ENCODE measurements at places on chromosomes 7 and 10.

DNA sequence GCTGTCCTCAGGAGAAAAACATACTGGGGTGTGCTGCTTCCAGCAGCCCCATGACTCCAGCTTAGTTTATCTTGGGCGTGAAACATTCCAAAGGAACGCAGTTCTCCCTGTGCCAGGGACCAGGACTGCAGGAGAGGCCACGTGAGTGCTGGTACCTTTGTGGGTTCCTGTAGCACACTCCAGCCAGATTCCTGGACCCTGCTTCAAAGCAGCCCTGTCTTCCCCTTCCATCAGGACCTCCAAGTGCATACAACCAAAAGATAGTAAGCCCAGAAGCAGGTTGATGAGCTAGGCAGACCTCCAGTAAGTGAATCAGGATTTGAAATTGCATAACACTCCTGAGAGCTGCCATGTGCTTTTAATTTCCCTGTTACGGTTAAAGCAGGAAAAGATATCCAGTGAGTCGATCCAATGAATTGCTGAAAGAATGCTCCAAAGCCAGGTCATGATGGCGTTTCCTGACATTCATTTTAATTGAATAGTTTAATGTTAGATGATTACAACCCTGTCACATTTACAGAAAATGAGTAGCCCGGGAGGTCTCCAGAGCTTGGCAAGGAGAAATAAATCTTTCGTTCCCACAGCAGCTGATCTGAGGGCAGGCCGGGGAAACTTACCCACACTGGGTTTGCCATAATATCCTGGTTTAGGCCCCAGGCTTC, 38.9 kb upstream of the CPXM2 start:
- no peak for DNase-seq

DNA sequence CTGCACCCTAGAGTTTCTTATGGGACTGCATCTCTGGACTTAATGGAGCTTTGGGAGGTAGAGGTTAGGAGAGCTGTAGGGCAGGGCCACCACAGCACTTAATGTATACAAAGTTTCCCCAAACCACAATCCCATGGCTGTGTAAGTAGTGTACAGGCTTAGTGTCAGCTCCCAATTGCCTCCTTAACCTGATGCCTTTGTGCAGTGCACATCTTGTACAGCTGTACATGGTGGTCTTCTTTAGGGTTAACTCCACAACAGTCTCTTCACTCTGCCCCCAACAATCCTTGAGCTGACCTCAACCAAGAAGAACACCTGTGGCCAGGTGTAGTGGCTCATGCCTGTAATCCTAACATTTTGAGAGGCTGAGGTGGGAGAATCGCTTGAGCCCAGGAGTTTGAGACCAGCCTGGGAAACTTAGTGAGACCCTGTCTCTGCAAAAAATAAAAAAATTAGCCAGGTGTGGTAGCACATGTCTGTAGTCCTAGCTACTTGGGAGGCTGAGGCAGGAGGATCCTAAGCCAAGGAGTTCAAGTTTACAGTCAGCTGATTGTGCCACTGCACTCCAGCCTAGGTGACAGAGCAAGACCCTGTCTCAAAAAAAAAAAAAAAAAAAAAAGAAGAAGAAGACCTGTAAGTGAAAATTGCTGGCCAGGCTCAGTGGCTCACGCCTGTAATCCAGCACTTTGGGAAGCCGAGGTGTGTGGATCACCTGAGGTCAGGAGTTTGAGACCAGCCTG, 6.8 kb downstream of the PLAU start:
- DNase-seq: no peak

GRCh38 chr10:98344589-98345038, 70.4 kb downstream of the PYROXD2 start:
- DNase-seq: no peak

- no peak for DNase-seq
These were observed 6.0 kb downstream of the LIPN start for GRCh38 chr10:88765816-88766215.

- DNase-seq: no peak
These were observed 51.6 kb upstream of the CREB5 start for GRCh38 chr7:28360739-28361138.

DNA sequence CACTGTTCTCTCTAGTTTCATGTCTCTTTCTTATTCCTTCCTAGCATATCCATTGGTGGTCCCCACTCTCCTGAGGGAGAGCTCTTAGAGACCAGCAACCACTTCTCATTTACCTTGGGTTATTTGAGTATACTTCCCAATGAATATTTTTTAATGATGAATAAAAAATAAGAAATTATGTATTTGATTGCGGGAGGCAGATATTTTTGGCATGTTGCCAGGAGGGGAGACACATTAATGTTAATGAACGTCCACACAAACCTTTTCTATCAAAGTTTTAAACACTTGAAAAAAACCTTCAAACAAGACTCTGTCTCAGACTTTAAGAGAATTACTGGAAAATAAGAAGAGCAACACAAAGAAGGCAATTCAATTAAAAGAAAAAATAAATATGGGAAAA, 260.6 kb upstream of the MAGI2 start:
- DNase-seq: no peak

DNA sequence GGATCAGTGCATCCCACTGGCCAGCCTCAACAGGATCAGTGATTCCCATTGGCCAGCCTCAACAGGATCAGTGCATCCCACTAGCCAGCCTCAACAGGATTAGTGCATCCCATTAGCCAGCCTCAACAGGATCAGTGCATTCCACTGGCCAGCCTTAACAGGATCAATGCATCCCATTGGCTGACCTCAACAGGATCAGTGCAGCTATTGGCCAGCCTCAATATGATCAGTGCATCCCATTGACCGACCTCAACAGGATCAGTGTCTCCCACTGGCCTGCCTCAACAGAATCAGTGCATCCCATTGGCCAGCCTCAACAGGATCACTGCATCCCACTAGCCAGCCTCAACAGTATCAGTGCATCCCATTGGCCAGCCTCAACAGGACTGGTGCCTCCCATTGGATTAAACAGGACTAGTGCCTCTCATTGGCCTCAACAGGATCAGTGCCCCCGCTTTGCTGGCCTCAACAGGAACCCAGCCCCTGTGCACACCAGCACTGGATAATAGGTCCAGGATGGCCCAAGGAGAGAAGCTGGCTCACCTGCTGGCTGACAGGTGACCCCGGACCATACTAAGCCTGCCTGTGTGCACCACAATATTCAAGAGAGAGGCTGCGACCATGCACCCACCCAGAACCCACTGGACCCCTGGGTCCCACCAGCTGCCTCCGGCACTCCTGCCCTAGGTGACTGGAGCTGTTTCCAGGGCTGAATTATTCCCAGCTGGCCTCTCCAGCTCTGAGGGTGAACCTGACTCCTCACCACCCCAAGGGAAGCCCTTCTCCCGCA, 59.9 kb downstream of the PDGFA start:
- no peak for DNase-seq

DNA sequence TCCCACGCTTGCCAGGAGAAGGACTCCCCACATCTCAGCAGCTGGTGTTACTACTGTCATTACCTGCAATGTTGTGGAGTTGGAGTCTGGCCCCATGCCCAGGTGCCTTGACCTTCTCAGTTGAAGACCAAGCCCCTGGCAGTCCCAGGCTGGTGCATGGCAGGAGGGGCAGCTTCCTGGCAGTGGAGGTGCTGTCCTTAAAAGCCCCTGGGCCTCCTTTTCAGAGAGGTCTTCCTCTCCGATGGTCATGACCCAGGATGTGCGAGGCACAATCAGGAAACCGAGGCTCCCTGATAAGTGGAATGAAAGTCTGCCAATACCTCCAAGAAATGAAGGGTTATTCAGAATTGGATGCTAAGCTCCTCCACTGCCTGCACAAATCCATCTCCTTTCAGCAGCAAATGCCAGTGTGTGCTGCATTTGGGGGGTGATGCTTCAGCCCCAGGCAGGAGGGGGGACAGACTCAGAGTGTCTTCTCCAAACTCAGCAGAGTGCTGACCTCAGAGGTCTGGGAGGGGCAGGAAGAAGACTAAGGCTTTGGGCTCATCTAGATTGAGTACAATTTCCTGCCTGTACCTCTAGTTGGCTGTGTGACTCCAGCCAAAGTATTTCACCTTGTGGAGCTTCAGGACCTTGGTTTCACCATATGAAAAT, 97.0 kb upstream of the DDC start:
- no peak for DNase-seq

- no peak for DNase-seq
These were observed 21.9 kb downstream of the PDCD4 start for GRCh38 chr10:110893559-110894179.
